ENCODE measurements at places on chromosomes 1 and 21.

DNA sequence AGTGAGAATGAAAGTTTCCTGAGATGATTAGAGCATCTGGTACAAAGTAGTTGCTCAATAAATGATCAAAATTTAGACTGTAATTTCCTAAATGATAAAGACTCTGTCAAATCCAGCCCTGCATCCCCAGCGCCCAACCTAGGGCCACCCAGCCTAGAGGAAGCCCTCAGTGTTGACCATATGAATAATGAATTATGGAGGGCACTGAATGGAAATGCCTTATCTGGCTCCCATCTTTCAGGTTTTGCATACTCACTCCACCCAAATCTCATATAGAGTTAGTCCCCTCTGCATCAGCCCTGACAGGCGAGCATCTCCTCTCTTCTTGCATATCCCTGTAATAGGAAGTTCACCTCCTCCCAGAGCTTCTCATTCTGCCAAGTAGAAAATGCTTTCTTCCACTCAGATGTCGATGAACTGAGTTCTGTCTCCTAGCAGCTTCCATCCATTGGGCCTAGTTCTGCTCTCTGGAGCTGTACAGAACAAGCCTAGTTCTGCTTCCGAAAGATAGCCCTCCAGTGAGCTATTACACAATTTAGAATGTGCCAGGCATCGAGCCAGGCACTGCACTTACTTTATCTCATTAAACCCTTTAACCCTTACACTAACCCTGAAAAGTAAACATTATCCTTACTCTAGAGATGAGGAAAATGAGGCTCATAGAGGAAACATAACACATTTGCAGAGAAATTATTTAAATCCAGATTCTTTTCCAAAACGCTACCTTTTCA is 20.9 kb downstream of the COA7 start:
- no peak for DNase-seq

GRCh38 chr1:1427106-1427819 is 6.2 kb upstream of the ANKRD65 start:
- DNase-seq: peak; percentile 65

- no peak for DNase-seq
Observed at GRCh38 chr1:86948212-86948611, 33.8 kb downstream of the HS2ST1 start.

GRCh38 chr1:82927753-82928152 is 1071.2 kb downstream of the TTLL7 start:
- no peak for DNase-seq

DNA sequence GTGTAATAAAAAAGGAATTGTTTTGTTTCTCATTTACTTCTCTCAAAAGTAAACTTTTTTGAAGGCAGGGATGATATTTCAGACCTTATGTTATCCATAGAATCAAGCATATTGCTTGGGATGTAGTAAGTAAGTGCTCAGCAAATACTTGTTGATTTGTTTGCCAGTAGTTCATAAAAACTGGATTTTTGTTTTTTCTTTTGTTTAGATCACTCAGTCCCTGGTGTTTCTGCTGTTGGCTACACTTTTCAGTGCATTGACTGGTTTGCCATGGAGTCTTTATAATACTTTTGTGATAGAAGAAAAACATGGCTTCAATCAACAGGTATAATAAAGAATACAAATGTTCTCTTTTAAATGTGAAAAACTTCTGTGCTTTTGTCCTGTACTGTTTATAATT is 10.2 kb downstream of the ZMPSTE24 start:
- no peak for DNase-seq

- no peak for DNase-seq
Observed at GRCh38 chr1:153429266-153430165, 13.2 kb downstream of the S100A7A start.

- no peak for DNase-seq
Observed at GRCh38 chr21:43209575-43210453, 41.0 kb downstream of the CRYAA start.

- no peak for DNase-seq
Observed at GRCh38 chr1:9321480-9321849, 28.8 kb downstream of the SPSB1 start.

DNA sequence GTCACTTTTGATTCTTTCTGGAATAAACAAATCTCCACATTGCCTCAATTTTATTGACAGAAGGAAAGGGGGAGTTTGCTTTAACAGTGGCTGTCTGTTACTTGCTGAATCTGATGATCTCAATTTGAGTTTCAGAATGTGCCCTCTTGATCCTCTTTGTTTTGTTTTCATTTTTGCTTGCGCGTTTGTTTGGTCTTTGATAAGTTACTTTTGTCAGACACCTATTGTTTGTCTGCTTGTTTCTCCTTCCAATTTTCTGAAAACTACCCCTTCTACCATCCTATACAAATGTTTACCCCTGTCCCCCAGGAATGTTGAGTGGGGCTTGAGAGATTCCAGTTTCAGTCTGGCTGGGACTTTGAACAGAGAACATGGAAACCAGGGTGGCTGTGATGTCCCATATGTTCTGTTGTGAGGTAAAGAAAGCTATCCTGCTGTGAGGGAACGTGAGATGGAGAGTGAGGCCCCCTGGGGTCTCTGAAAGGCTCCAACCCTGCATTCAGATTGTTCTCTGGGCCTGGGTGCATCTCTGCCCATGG is 11.8 kb upstream of the XCL2 start:
- DNase-seq: no peak

DNA sequence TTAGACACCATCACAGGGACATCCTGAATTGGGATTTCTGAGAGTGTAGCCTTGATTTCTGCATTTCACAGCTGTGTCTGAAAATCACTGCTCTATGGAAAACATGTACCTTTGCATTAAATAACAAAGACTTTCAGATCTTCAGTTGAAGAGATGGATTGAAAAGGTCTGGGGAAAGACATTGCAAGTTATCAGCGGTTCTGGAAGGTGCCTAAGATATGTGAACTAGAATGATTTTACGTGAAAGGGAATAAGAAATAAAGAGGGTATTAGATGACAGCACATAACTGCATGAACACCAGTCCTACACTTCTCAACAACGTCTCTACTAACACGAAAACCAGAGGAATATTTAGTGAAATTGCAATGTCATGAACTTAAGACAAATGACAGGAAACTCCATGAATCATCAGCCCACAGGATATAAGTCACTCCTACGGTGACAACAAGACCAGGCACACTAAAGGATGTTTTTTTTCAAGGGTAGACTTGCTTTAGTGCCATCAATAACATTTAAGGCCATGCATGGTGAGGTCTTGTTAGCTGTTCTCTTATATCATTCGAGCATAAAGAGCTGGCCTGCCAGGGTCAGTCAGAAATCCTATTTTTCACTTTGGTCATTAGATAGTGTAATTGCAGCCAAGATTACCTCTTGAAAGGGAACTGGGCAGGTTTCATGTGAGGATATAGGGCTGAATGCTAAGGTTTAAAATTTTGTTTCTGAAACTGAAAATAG is 283.1 kb downstream of the GRIK1 start:
- DNase-seq: peak; percentile 10

DNA sequence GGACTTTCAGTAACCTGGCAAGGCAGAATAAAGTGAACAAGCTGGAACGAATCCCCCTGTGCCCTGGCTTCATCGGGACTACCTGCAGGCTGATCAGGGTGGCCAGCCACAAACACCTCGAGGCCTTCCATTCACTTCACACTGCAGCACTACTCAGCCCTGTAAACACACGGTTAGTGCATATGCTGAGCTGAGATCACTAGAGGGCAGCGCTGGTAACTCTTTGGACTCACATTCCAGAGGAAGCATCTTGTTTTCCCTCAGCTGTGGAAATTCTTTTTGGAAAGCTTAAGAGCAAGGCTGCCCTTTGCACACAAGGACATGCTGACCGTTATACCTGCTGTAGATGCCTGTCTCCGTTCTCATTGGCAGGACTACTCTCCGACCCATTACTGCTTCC is 32.1 kb downstream of the PCSK9 start:
- DNase-seq: no peak

DNA sequence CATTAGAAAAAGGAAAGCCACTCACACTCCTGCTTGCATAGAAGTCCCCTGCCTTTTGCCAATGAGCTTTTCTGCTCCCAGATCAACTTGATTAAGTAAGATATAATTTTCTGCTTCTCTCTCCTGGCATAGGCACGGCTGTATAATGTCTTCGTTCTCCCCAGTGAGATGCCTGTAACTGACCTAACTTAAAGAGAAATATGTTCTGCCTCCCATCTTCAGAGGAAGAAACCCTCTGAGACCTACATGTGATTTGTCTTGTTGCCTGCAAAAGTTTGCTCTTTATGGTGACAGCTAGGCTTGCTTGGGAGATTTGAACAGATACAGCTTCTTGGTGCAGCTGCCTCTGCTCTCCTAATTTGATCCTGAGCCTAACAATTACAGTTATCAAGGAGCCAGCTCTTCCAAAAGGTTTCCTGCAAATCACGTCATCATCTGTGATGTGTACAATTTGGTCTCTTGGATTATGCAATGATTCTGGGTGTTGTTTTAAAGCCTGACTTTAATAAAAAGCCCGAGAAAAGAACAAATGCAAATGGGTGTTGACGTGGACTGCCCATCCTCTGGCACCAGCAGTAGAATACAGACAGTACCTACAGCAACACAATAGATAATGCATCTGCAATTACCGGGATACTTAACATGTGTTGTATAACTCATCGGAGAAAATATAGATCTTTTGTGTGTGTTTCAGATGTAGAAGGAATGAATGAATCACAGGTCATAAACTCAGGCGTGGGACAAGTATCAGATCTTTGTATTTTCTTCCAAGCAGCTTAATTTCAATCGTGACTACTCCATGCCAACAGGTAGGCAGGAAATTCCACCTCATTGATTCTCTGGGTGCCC is 76.2 kb upstream of the KAZN start:
- DNase-seq: no peak

DNA sequence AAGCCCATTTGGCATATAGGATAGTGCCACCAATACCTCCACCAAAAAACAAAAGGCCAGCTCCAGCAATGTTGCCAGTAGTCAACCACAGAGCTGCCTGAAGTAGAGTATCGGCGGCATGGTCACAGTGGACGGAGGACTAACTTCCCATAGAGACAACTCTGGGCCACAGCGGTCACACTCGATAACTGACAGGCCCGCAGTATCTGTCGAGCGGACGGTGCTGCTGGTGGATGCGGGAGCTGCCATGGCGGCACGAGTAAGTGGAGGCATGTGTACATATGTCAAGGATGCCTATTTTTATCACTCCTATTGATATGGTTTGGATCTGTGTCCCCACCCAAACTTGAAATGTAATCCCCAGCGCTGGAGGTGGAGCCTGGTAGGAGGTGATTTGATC is 4.1 kb downstream of the KRTAP12-1 start:
- no peak for DNase-seq

GRCh38 chr1:10236405-10237156 is 26.2 kb downstream of the KIF1B start:
- DNase-seq: no peak

- DNase-seq: no peak
Observed at GRCh38 chr1:151655371-151655770, 43.5 kb downstream of the SNX27 start.

- no peak for DNase-seq
Observed at GRCh38 chr1:38201431-38201830, 154.8 kb upstream of the POU3F1 start.

DNA sequence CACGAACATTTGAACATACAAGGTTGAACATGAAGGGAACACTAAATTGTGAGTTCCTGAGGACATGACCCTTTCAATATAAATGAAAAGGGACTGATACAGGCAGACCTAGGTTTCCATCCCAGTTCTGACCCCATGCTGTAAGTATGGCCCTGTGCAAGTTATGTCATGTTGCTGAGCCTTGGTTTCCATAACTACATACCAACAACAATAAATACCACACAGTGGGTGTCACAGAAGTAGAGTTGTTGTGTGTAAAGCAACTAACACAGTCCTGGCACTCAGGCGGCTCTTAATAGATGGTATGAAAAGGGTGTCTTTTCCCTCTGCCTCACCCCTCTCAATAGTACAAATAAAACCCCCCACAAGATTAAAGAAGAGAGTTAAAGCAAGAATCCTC is 140.8 kb downstream of the LMX1A start:
- DNase-seq: no peak

- DNase-seq: no peak
Observed at GRCh38 chr1:66490816-66491215, 43.1 kb upstream of the SGIP1 start.

- DNase-seq: no peak
Observed at GRCh38 chr1:172935062-172935592, 115.6 kb downstream of the TNFSF18 start.

- no peak for DNase-seq
Observed at GRCh38 chr1:183810121-183810520, 5.2 kb downstream of the RGL1 start.

GRCh38 chr1:219959540-219960203 is 31.3 kb upstream of the SLC30A10 start:
- DNase-seq: no peak

GRCh38 chr1:28091043-28091781 is 2.8 kb upstream of the EYA3 start:
- DNase-seq: peak; percentile 69
